ENCODE measurements at places on chromosomes 16 and 17. TPM values are rescaled to one million over a fixed set of nuclear protein-coding genes. Genes with fewer than 3 reads are reported as not detected.

- DNase-seq, result no peak
- no peak overlapping the region for H3K27ac ChIP-seq
- no peaks in the 10 kb centered on the region for H3K27me3 ChIP-seq
- H3K36me3 ChIP-seq, result no peaks in the 10 kb centered on the region
- no peak overlapping the region for H3K4me3 ChIP-seq
Measured at GRCh38 chr16:75052481-75053202, 53.8 kb downstream of the ZNRF1 start.

- no peak overlapping the region for H3K27ac ChIP-seq
- no peaks in the 10 kb centered on the region for H3K36me3 ChIP-seq
- DNase-seq, result no peak
Measured at GRCh38 chr16:12188061-12188934, 211.8 kb downstream of the SNX29 start.

DNA sequence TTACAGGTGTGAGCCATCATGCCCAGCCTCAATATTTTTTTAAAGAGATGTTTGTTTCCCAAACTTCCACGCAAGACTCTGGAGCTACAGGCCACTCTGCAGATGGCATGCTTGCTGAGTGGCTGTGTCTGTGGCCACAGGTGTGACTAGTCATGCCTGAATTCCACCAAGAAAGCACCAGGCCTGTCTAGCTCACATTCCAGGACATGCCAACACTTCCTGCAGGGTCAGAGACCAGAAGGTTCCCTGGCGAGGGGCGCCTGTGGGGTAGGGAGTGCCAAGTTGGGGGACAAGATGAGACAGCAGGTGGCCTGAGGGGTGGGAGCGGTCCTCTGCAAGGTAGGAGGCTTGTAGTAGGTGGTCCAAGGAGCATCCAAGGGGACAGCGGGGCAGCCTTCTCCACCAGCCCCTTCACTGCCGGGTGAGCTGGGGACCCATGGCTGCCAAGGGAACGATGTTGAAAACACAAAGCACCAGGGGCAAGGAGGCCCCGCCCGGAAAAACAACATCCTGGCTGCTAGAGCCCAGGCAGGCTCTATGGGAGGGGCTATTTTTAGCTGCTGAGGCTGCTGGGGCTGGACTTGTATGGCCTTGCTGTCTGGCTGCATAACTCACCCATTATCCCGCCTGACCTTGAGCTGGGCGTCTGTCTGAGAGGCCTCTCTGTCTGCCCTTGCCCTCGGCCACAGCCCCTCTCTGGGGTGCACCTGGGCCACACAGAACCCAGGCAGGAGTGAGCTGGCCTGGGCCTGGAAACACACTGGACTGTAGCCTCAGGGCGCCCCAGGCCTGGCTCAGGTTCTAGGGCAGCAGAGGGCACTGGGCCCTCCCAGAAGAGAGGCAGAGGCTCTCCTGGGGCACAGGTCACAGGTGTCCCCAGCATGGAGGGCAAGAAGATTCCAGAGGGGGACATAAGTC lies 5.7 kb downstream of the TRIM47 start:
- no peak overlapping the region for H3K4me3 ChIP-seq
- no peak for DNase-seq
- H3K4me1 ChIP-seq, result peaks cover 76% of the 10 kb centered on the region
- H3K36me3 ChIP-seq, result peaks cover 42% of the 10 kb centered on the region
- peaks cover 3% of the 10 kb centered on the region for H3K27me3 ChIP-seq
- peak overlapping the region; percentile 75 for H3K27ac ChIP-seq

DNA sequence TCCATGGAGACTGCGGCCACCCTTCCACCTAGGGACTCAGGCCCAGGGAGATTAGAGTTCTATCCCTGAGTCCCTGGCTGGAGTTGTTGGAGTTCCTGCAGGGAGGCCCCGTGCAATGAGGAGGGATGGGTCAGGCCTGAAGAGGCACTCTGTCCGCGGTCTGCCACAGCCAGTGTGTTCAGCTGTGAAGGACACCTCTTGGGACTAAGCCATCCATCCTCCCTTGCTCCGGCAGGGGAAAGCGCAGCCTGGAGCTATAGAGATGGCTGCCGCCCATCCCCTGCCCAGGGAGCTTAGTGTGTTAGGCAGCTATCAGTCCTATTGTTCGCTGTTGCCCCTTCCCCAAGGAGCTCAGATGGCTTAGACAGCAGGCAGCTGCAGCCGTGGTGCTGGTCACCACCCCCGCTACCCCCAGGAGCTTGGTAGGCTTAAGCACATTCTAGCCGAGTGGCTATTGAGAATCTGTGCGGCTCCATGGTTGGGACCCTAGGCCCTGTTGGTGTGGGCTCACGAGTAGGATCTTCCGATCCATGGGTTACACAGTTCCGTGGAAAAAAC lies 141.3 kb downstream of the CYB561 start:
- no peaks in the 10 kb centered on the region for H3K27me3 ChIP-seq
- H3K4me1 ChIP-seq, result no peaks in the 10 kb centered on the region
- DNase-seq, result no peak
- no peak overlapping the region for H3K27ac ChIP-seq
- no peak overlapping the region for H3K4me3 ChIP-seq
- peaks cover 10% of the 10 kb centered on the region for H3K36me3 ChIP-seq

- H3K36me3 ChIP-seq, result no peaks in the 10 kb centered on the region
- no peak overlapping the region for H3K27ac ChIP-seq
- DNase-seq, result no peak
- no peaks in the 10 kb centered on the region for H3K27me3 ChIP-seq
- H3K4me1 ChIP-seq, result no peaks in the 10 kb centered on the region
Measured at GRCh38 chr16:79784007-79784406, 183.5 kb upstream of the MAF start.

The KRTAP4-11 gene
- total RNA-seq, result not detected

- peaks cover 7% of the 10 kb centered on the region for H3K36me3 ChIP-seq
- no peaks in the 10 kb centered on the region for H3K27me3 ChIP-seq
- no peak for DNase-seq
- H3K4me3 ChIP-seq, result no peak overlapping the region
- H3K27ac ChIP-seq, result no peak overlapping the region
- peaks cover 13% of the 10 kb centered on the region for H3K4me1 ChIP-seq
Measured at GRCh38 chr17:56956992-56957391, 3.9 kb downstream of the COIL start.

The USP43 gene
- 1.4 TPM for total RNA-seq

DNA sequence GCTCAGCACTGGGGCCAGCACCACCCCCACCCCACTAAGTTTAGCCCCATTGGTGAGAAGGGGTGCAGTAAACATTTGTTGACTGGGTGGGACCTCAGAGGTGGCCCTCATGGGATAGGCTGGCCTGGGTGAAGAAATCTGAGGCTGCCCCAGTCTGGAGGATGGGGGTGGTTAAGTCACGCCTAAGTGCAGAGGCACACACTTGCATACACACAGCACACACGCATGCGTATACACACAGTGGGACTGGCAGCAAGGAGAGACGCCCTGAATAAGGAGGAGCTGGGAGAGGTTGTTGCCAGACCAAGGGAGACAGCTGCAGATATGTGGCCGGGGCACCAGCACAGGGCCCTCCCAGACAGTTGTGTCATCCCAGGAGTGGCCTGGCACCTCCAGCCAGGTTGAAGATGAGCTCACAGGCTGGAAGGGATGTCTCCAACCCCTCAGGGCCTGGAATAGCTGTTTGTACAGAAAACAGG lies 3.0 kb upstream of the BCAR1 start:
- H3K36me3 ChIP-seq, result peaks cover 29% of the 10 kb centered on the region
- peak overlapping the region; percentile 86 for H3K27ac ChIP-seq
- DNase-seq, result no peak
- no peak overlapping the region for H3K4me3 ChIP-seq

DNA sequence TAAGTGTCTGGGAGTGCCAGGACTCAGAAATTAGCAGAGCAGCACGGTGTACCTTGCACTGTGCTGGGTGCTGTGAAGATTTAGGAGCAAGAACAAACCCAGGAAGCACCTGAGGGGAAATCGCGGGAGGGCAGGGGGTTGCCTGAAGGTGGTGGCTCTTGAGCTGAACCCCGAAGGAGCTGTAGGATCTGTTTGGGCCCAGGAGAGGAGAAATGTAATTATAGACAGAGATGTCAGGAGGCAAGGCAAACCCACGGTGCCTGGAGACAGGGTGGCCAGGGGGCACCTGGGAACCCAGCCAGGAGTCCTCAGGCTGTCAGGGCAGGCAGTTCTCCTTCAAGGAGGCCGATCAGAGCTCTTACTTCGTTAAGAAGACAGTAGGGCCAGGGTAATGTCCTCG lies 109.1 kb downstream of the C16orf78 start:
- H3K4me1 ChIP-seq, result peaks cover 15% of the 10 kb centered on the region
- no peak overlapping the region for H3K27ac ChIP-seq
- DNase-seq, result no peak
- peaks cover 11% of the 10 kb centered on the region for H3K27me3 ChIP-seq

GRCh38 chr17:29674281-29674680 lies 51.6 kb upstream of the CORO6 start:
- no peak overlapping the region for H3K4me3 ChIP-seq
- no peak for DNase-seq
- H3K4me1 ChIP-seq, result peaks cover 9% of the 10 kb centered on the region

GRCh38 chr16:47463771-47464624 lies 2.9 kb downstream of the PHKB start:
- H3K27ac ChIP-seq, result no peak overlapping the region
- DNase-seq, result no peak
- H3K4me3 ChIP-seq, result no peak overlapping the region
- H3K27me3 ChIP-seq, result no peaks in the 10 kb centered on the region

DNA sequence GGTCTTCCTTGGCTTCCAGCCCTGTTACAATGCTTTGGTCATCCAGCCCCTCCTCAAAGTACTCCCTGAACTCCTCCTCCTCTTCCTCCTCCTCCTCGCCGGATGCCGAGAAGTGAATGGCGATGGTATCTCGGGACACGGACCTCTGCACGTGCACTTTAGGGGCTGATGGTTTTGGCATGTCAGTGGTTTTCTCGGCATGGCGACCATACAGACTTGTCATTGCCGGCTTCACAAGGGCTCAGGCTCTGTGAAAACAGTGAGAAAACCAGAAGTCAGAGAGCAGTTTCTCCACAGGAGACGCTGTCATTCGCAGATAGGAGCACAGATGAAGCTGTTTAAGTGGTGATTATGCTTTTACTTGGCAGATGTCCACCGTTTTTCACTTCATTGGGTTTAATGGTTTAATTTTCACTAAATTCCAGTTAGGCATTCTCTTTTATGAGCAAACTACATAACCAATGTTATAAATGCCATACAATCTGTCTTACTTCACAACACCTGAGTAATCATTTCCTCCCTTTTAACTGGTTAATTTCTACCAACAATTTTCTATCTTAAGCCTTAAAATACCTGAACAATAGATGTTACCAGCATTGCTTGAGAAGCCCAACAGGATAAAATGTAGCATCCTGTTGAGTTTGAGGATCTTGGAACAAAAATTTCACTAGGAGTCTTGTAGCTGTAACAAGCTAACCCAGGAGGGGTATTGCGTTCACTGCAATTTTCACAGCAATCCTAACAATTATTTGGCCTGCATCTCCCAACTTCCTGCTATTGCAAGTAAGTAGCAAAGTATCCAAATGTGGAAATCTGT lies 48.9 kb downstream of the TEX2 start:
- peaks cover 11% of the 10 kb centered on the region for H3K36me3 ChIP-seq
- H3K4me1 ChIP-seq, result peaks cover 21% of the 10 kb centered on the region
- DNase-seq, result peak; percentile 94
- H3K4me3 ChIP-seq, result no peak overlapping the region

The EVI2A gene
- total RNA-seq, result 20.4 TPM

The KCNH6 gene
- 1.2 TPM for total RNA-seq

- H3K27me3 ChIP-seq, result no peaks in the 10 kb centered on the region
- no peak for DNase-seq
- H3K36me3 ChIP-seq, result no peaks in the 10 kb centered on the region
- no peak overlapping the region for H3K27ac ChIP-seq
Measured at GRCh38 chr16:72036098-72036497, 18.2 kb upstream of the HP start.

The CCL4 gene
- 10.2 TPM for total RNA-seq

GRCh38 chr16:8852534-8852933 lies 16.3 kb downstream of the CARHSP1 start:
- no peak for DNase-seq
- H3K27ac ChIP-seq, result no peak overlapping the region
- peaks cover 85% of the 10 kb centered on the region for H3K36me3 ChIP-seq
- no peak overlapping the region for H3K4me3 ChIP-seq
- H3K4me1 ChIP-seq, result peaks cover 3% of the 10 kb centered on the region

- H3K4me3 ChIP-seq, result no peak overlapping the region
- H3K27me3 ChIP-seq, result no peaks in the 10 kb centered on the region
- DNase-seq, result peak; percentile 91
Measured at GRCh38 chr17:66764506-66764905, 70.4 kb upstream of the CACNG5 start.

Data from spinal cord (tissue), 10 donors.